ENCODE measurements at places on chromosomes 7 and 10.
A peak's percentile ranks its signal among the peaks of the same experiment; 100 is the strongest.

- DNase-seq = no peak
- no peaks in the 10 kb centered on the region for H3K27me3 ChIP-seq
- H3K36me3 ChIP-seq = no peaks in the 10 kb centered on the region
- H3K4me1 ChIP-seq = no peaks in the 10 kb centered on the region
Measured at GRCh38 chr10:71782917-71783490, 9.7 kb upstream of the VSIR start.

GRCh38 chr10:132248455-132249225 lies 59.1 kb downstream of the STK32C start:
- H3K4me3 ChIP-seq = peak overlapping the region; percentile 76
- peak; percentile 79 for DNase-seq
- H3K27me3 ChIP-seq = no peaks in the 10 kb centered on the region
- no peaks in the 10 kb centered on the region for H3K36me3 ChIP-seq
- H3K27ac ChIP-seq = no peak overlapping the region
- no peaks in the 10 kb centered on the region for H3K4me1 ChIP-seq

DNA sequence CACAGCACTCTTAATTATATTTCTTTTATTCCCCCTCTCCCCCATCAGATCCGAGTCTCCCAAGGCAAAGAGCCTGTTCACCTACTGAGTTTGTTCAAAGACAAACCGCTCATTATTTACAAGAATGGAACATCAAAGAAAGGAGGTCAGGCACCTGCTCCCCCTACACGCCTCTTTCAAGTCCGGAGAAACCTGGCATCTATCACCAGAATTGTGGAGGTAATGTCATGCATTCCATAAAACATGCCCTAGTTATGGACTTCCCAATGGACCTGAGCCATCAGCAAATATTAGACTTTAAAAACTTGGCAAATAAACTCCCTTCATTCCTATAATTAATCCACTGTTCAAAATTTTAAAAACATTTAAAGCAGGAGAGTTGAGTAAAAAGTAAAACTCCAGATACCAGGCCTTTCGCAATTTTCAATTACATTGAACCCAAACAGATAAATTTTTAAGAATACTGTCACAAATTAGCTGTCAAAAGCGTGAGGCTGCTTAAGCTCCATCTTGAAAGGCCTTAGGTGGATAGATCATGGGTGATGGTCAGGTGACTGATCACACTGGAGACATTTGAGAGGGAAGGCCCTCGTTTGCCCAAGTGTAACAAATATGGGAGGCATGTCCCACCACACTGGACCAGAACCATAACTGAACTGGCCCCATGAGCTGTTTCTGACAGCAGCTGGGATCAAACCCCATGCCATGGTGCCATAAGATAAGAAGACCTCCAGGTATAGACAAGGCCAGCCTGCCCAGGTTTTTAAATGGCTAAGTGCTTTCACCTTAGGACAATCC lies 46.9 kb upstream of the ARL4A start:
- H3K4me1 ChIP-seq = no peaks in the 10 kb centered on the region
- DNase-seq = no peak
- H3K4me3 ChIP-seq = no peak overlapping the region
- no peaks in the 10 kb centered on the region for H3K27me3 ChIP-seq
- no peak overlapping the region for H3K27ac ChIP-seq

GRCh38 chr10:28681291-28681763 lies 4.0 kb downstream of the BAMBI start:
- peaks cover 7% of the 10 kb centered on the region for H3K4me1 ChIP-seq
- H3K27me3 ChIP-seq = no peaks in the 10 kb centered on the region
- peaks cover 38% of the 10 kb centered on the region for H3K36me3 ChIP-seq
- H3K4me3 ChIP-seq = peak overlapping the region; percentile 40

GRCh38 chr10:8453587-8453986 lies 399.1 kb downstream of the GATA3 start:
- H3K27me3 ChIP-seq = no peaks in the 10 kb centered on the region
- no peak for DNase-seq
- H3K36me3 ChIP-seq = no peaks in the 10 kb centered on the region
- H3K4me1 ChIP-seq = no peaks in the 10 kb centered on the region
- no peak overlapping the region for H3K27ac ChIP-seq
- no peak overlapping the region for H3K4me3 ChIP-seq

GRCh38 chr7:96589038-96589437 lies 120.6 kb downstream of the SEM1 start:
- H3K4me1 ChIP-seq = peaks cover 11% of the 10 kb centered on the region
- no peaks in the 10 kb centered on the region for H3K27me3 ChIP-seq
- peak; percentile 39 for DNase-seq
- H3K4me3 ChIP-seq = no peak overlapping the region
- H3K27ac ChIP-seq = no peak overlapping the region
- H3K36me3 ChIP-seq = peaks cover 14% of the 10 kb centered on the region

DNA sequence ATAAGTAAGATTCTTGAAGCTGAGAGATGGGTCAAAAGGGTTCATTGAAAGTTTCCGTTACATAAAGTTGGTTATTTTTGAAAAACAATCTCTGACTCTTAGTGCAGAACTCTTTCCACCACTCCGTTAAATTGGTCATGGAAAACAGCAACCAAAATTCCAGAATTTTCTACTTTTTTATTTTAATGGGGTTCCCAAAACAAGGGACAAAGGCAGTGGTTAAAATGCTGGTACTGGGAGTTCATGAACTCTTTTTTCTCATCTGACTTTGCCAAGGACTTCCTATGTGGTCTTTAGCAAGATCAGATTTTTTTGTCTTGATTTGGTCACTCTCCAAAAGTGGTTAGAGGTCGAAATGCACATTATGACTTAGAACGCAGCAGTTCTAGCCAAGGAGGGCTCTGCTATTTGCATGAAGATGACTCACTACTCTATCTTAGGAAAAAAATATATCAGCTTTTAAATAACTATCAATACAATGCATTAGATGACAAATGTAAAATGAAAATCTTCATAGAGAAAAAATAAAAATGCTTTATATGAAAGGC lies 145.7 kb downstream of the REEP3 start:
- peaks cover 13% of the 10 kb centered on the region for H3K4me1 ChIP-seq
- no peak overlapping the region for H3K27ac ChIP-seq
- H3K4me3 ChIP-seq = no peak overlapping the region
- H3K27me3 ChIP-seq = no peaks in the 10 kb centered on the region
- H3K36me3 ChIP-seq = no peaks in the 10 kb centered on the region

DNA sequence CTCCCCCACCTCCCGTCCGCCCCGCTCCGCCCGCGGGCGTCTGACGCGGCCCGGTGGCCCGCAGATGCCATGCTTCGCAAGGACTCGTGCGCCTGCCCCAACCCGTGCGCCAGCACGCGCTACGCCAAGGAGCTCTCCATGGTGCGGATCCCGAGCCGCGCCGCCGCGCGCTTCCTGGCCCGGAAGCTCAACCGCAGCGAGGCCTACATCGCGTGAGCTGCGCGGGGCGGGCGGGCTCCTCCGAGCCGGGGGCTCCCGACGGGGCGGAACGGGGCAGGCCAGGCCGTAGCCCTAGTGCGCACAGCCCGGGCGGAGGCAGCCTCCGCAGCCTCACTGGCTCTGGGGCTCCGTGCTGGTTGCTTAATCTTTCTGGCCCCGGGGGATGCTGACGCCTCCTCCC lies 2.8 kb downstream of the ASIC3 start:
- no peak overlapping the region for H3K4me3 ChIP-seq
- no peak overlapping the region for H3K27ac ChIP-seq
- peaks cover 6% of the 10 kb centered on the region for H3K27me3 ChIP-seq
- no peaks in the 10 kb centered on the region for H3K4me1 ChIP-seq

GRCh38 chr7:30159698-30160143 lies 24.9 kb downstream of the MTURN start:
- no peak overlapping the region for H3K4me3 ChIP-seq
- H3K27ac ChIP-seq = no peak overlapping the region
- H3K36me3 ChIP-seq = no peaks in the 10 kb centered on the region
- no peak for DNase-seq

GRCh38 chr7:40219917-40220316 lies 85.1 kb downstream of the SUGCT start:
- H3K27ac ChIP-seq = no peak overlapping the region
- no peaks in the 10 kb centered on the region for H3K27me3 ChIP-seq
- peaks cover 21% of the 10 kb centered on the region for H3K36me3 ChIP-seq
- DNase-seq = no peak

- peaks cover 21% of the 10 kb centered on the region for H3K36me3 ChIP-seq
- H3K27ac ChIP-seq = no peak overlapping the region
- H3K4me3 ChIP-seq = no peak overlapping the region
- peaks cover 2% of the 10 kb centered on the region for H3K4me1 ChIP-seq
- DNase-seq = no peak
Measured at GRCh38 chr10:5419466-5420094, 7.2 kb downstream of the NET1 start.

DNA sequence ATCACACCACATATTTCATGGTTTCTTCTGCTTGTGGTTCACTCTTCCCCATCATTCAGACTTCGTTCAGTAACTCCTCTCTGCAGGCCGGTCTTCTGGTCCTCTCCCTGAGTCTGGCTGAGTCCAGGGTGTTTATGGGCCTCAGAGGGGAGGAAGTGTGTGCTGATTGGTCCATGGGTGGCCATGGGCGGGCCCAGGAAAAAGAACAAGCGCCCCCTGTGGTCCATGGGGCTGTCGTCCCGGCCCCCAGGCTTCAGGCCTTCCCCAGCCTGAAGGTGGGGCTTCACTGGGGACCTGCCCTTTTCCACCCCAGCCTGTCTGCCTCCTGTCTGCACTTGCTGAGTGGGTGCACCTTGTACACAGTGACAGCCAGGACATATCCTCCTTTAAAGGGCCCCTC lies 123.7 kb downstream of the VIPR2 start:
- peak; percentile 88 for DNase-seq
- no peak overlapping the region for H3K27ac ChIP-seq
- H3K4me1 ChIP-seq = 0 out of 2 replicates have a peak, but pooled peaks cover 2% of the 10 kb centered on the region
- H3K4me3 ChIP-seq = no peak overlapping the region
- no peaks in the 10 kb centered on the region for H3K27me3 ChIP-seq
